Bone marrow (tissue), 2 donors: ENCODE measurements at places on chromosomes 4 and X.

GRCh38 chr4:113614414-113614813, 147.1 kb downstream of the CAMK2D start:
- no peak for DNase-seq

- no peak for DNase-seq
These were observed 1.4 kb downstream of the MAMLD1 start for GRCh38 chrX:150364347-150365050.

DNA sequence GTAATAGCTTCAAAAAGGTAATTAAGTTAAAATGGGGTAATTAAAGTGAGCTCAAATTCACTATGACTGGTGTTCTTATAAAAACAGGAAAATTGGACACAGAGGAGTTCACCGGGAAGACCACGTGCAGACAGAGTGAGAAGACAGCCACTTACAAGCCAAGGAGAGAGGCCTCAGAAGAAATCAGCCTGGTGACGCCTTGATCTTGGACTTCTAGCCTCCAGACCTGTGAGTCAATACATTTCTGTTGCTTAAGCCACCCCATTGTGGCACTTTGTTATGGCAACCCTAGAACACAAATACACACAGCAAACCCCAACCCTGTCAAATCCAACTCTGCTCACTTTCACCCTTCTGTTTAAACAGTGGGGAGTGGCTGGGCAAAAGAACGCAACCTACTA, 4.1 kb upstream of the CD38 start:
- DNase-seq: no peak

DNA sequence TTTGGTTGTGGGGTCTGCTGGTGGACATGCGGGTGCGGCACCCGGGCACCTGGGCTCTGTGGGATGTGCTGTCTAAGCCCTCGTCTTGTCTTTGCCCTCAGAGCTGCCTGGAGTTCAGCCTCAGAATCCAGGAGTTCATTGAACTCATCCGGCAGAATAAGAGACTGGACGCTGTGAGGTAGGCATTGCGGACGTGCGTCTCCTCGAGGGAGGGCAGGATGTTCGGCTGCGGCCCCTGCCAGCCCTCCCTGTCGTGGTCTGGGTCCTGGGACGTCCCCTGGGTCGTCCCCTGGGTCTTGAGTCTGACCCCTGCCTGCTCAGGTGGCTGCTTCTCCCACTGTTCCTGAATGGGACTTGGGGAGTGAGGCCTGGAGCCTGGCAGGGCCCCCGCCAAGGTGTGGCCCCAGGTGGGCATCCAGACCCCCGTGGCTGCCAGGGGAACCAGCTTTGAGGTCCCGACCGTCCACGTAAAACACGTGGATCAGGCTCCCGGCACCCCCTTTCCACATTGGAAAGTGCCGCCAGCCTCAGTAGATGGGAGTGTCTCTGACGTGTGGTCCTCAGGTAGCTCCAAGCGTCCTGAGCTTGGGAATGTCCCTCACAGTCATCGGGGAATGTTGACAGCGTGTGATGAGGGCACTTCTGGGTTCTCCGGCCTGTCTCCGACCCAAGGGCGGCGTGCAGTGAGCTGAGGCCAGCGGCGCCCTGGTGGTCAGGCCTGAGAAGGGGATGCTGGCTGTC, 19.3 kb upstream of the UVSSA start:
- DNase-seq: no peak

DNA sequence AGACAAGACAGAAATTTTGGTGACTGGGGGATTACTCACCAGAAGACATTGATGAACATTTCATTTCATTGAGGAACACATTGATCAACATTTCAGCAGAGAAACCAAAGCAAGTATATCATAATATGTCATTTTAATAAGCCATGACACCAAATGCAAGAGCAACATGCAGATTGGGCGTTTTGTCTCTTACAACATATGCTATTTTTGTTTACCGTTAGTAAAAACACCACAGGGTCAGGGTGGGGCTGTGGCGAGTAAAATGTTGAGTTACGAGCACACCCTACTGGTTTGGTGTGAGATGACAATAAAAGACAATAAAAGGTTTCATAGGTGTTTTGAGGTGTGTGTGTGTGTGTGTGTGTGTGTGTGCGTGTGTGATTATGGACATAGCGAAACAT, 294.5 kb downstream of the PDGFC start:
- no peak for DNase-seq
